ENCODE measurements at places on chromosomes 5 and 9.
A peak's percentile ranks its signal among the peaks of the same experiment; 100 is the strongest.

DNA sequence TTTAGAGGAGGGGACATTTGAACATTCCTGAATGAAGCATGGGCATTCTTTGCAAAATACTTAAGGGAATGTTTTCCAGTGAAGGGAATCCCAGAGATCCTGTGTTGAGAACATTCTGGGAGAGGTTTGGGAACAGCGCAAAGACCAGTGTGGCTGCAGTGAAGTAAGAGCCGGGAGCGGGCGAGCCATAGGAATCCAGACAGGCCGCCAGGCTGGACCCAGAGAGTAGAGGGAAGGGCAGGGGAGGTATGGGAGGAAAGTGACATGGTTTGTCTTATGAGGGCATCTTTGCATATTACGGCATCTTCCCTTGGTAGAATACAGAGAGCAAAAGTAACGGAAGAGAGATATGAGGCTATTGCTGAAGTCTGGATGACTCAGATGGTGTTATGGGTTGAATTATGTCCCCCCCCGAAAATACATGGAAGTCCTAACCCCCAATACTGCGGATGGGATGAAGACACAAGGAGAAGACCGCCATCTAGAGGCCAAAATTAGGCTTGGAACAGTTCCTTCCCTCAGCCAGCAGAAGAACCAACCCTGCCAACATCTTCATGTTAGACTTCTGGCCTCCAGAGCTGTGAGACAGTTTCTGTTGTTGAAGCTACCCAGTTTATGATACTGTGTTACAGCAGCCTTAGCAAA is 268.2 kb downstream of the MAST4 start:
- no peak for DNase-seq

GRCh38 chr9:22079873-22080341 is 70.8 kb upstream of the CDKN2B start:
- DNase-seq, result no peak

- DNase-seq, result no peak
These were observed 21.0 kb upstream of the NPM1 start for GRCh38 chr5:171366645-171367044.

DNA sequence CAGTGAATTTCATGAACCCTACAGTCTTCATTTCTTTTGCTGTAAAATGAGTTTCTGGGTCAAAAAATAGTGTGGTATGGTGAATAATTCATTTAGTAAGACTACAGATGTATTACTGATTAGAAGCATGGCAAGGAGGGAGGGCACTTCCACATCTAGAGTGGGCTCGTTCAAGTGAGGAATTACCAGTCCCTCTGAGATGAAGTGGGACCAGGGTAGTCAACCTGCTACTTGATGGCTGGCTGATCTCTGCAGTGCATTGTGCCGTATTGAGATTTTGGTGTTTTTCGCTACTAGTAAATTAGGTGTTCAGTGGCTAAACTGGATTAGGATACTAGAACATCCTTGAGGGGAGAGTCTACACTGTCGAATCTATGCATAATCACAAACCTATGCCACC is 10.8 kb downstream of the CDC37L1 start:
- no peak for DNase-seq

GRCh38 chr5:54492178-54492577 is 25.4 kb upstream of the SNX18 start:
- no peak for DNase-seq

- DNase-seq, result no peak
These were observed 1.6 kb downstream of the B4GALT1 start for GRCh38 chr9:33165263-33166151.

DNA sequence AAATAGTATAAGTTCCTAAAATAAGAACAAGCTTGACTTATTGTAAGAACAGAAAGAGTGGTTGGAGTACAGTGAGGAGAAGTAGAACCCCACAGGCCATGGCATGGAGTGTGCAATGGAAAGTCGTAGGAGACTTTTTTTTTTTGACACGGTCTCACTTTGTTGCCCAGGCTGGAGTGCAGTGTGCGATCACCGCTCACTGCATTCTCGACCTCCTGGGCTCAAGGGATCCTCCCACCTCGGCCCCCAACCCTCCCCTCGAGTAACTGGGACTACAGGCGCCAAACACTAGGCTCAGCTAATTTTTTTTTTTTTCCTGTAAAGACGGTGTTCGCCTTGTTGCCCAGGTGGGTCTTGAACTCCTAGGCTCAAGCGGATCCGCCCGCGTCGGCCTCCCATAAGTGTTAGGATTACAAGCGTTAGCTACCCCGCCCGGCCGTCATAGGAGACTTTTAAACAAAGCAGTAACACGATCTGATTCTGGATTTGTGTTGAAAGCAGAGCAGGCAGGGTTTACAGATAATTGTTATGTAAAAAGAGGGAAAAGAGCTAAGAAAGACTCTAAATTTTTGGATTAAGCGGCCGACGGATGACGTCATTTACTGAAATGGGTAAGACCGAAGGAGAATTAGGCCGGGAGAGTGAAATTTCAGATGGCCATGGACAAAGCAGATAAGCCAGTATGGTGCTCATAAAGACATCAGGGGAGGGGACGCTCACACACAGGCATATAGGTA is 752 bp downstream of the TSTD2 start:
- no peak for DNase-seq

GRCh38 chr9:136791516-136792276 is 552 bp downstream of the TMEM141 start:
- peak; percentile 68 for DNase-seq

- no peak for DNase-seq
These were observed 264.9 kb downstream of the PIK3R1 start for GRCh38 chr5:68480335-68480940.

DNA sequence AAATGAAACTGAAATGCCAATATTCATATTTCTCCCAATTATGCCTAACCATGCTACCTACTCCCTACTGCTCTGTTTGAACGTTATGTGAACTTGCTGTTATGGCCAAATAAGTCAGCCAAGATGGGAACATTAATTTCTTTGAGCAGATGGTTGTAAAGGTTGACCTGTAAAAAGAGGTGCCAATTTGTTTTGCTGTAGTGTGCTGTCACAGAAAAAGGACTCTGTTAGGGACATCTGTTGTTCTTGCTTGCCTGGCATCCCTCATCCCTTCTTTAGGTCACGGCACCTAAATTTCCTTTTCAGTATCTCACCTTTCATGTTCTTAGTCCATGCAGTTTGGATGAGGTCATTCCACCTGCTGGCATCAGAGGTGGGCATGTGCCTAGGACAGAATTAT is 35.4 kb downstream of the GDNF start:
- DNase-seq, result no peak

GRCh38 chr5:82044010-82044409 is 72.2 kb downstream of the ATG10 start:
- no peak for DNase-seq

DNA sequence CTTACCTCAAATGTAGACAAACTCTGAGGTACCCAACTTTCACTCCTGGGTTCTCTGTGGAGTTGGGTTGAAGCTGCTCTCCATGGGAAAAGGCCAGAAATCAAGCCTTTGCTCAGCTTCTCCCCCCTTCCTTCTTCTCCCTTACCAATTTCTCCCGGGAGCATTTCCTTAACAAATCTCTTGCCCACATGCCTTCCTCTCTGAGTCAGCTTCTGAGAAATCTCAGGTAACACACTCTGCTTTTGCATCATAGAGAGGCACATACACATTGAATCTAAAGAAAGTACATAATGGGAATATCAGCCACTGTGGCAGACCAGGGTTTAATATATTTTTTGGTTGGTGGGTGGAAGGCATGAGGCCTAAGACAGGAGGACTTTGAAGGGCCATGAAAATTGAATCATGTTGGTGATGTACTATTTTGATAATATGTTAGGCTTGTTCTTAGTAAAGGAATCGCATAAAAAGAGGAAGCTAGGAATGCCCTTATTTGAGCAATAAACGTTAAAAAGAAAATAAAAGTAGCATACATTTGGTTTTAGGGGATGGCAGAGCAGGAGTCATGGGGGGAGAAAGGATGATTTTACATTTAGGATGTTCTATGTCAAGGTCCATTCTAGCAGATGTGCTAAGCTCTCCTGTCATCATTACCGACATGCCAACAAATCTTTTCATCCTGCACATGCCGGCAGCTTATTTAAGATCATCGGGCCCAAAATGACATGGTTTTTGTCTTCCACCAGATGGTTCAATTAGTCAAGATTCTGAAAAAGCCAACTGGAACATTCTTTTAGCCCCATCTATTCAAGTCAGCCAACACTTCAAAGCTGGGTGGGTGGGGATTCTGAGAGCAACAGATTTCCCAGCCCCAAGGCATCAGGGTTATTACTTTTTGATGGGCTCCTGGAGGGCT is 199.5 kb upstream of the CLINT1 start:
- DNase-seq, result no peak

DNA sequence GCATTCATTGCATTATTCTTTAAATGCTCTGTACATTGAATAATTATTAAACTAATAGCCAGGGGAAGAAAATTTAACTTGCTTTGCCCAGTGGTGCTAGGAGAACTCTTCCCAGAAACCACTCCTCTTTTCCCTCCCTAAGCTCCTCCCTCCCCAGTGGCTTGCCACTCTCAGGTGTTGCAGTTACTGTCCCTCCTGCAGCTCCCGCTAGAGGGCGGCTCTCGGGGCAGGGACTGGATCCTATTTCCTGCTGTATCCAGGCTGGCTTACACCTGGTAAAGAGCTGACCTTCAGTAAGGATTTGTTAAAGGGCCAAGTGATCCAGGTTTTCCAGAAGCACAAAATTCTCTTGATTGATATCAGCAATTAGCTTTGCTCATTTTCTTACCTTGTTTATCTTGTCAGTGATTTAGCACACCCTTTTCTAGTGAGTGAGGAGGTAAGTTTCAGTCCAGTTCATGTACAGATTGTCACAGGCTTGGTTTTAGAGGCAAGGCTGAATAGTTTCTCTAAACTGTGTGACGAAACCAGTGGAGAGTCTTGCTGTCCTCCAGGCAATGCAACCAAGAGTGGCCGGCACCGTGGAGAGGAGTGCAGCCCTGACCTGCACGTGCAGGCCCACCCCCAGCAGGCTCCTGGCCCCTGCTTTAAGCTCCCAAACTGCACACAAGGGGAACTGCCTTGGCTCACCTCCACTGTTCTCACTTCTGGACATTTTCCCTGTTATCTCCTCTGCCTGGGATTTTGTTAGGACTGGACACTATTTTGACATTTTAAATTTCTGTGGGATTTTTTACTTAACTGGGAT is 423.8 kb downstream of the SPOCK1 start:
- DNase-seq, result peak; percentile 69

DNA sequence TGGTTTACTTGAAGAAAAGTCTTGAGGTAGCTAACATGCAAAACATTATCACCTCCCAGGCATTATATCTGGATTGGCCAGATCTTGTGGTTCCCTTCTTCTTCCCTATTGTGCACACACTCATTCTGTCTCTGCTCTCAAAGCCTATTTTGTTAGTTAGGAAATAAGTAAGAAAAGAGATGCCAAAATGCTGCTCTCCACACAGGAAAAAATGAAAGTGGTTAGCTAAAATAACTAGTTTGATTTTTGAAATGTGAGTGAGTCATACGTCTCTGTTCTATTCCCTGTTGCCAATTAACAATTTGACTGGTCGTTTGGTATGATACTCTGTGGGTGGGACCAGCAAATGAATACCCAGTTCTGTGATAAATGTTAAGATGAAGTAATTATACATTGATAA is 28.1 kb downstream of the LMNB1 start:
- no peak for DNase-seq
